ENCODE measurements at places on chromosomes 2 and 18.

DNA sequence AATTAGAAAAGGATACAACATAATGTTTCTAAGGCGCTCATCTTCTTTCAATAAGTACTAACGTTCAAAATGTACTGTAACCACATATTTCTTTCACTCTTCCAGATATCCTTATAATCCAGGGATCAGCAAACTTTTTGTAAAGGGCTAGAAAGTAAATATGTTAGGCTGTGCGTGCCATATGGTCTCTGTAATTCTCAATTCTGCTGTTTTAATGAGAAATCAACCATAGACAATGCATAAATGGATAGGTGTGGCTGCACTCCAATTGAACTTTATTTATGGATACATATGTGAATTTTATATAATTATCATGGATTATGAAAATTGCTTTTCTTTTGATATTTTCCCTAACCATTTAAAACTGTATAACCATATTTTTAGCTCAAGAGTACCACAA lies 459.4 kb downstream of the EPHA4 start:
- DNase-seq: no peak

DNA sequence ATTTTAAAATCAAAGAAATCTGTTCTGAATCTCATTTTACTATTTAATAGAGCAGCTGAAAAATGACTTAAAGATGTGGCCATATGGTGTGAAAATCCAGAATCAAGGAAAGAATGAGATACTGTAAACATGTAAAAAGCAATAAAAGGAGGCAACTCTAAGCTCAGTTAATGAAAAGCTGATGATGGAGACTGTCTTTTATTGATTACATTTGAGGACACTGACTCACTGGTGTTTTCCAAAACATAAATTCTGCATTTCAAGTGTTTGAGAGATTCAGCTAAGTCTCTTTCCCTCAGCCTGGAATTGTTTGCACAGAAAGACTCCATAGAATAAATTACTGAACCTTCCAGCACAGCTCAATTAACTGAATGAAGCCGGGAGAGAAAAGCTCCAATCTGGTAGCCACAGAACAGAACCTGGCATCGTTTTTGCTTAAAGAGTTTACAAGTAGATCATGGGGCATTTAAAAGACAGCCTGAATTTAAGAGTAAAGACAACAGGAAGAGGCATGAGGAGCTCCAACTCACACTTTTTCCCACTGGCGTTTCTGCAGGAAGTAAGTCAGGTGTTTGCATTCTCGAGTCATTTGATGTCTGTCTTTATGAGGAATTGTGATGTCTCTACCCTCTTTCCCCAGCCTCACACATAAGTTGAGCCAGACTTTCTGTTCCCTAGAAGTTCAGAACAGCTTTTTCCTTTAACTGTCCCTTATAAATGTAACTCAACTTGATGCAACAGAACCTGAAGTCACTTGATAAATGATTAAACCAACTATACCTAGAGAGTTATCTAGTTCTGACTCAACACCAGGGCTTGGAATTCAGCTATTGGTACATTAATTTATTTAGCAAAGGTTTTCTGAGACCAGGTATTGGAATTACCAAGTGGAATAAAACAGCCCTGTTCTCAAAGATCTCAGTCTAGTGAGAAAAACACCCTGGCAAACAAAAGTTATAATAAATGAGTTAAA lies 53.3 kb downstream of the FTCDNL1 start:
- no peak for DNase-seq

- no peak for DNase-seq
Observed at GRCh38 chr18:51654488-51655326, 457.2 kb upstream of the MEX3C start.

DNA sequence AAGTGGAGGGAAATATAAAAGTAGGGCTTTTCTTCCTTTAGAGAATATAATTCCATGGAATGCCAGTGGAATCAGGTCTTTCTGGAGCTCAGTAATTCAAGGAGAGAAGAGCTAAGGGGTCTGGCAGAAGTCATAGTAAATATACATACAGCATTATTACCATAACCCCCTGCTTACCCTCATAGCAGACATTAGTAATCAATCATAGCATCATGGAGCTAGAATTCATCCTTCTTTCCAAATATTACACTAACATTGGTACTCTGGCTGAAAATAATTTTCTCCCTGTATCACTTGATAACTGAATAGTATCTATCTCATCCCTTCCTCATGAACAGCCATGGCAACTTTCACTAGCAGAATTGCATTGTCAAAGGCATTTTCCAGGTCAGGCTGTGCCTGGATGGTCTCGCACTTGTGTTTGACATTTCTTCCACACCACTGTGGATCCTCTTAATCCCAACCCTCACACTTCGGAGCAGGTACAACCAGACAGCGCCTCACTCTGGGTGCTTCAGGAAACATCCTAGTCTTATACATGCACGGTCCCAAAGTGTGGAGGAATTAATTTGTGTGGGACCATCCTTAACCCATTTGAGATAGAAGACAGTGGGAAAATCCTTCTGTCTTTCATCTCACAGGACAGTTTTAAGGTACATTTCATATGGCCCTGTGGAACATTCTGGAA lies 84.2 kb upstream of the SEC11C start:
- DNase-seq: no peak

GRCh38 chr2:26692279-26692896 lies at the start of gene KCNK3:
Gene KCNK3 (plus strand): TSS chr2:26692722. CDS start chr2:26692876, 154 bp downstream.
- peak; percentile 26 for DNase-seq

DNA sequence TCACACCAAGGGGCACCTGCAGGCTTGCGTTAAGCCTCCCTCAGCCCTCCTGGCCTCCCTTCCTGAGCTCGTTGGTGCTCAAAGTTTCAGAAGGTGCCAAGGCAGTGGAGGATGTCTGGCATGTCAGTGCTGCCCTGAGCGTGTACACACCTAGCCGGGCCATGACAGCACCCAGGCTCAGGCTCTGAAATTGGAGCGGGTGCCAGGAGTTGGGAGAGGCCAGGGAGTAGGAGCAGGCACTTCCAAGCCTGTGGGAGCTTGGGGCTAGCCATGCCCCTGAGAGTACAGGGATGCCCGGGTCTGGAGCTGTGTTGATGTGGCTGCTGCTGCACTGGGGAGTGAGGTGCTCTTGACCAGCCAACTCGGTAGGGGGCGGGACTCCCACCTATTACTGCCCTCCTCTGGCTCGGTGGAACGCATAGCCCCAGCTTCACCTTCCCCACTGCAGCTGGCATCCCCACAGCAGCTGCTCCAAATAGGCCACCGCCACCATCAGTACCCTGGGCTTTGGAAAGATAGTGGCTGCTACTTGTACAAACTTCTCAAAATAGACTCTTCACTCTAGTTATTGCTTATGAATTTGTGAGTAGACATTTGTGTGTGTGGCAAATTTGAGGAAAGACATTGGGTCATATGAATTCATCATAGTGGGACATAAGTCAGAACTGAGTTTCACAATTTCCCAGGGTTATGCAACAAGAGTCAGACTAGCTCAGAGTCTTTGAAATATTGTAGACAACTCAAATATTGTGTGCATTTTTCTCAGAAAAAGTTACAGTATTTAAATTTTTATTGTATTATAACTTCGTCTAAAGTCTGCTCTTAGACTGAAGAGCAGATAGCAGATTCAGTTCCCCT lies 6.8 kb upstream of the PCARE start:
- no peak for DNase-seq

GRCh38 chr2:33064349-33064801 lies 117.6 kb downstream of the LTBP1 start:
- no peak for DNase-seq

DNA sequence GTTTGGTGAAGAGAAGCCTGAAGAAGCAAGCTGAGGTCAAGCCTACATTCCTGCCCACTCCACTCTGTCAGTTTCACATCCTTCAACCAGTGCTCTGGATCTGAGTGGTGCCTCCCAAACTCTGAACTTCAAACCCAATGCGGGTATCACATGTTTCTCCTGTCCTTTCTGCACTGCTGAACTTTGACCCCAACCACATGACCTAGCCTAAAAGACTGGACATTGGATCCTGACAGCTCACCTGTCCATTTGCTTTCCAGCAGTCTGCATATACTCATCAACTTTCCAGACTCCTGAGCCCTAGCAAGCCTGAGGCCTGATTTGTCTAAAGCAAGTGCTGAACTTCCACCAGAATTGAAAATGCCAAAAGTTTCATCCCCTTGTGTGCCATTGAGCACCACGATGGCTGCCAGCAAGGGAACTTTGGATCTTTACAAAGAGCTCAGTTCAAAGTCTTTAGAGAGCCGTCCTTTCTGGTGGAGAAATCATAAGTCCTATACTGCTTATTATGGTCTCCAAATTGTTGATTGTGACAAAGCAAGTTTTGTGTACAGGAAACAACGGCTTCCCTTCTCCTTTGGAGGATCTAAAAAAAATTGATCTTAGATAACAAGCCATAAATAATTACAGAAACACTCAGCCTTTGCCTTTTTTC lies 37.6 kb upstream of the ITGA6 start:
- DNase-seq: no peak

DNA sequence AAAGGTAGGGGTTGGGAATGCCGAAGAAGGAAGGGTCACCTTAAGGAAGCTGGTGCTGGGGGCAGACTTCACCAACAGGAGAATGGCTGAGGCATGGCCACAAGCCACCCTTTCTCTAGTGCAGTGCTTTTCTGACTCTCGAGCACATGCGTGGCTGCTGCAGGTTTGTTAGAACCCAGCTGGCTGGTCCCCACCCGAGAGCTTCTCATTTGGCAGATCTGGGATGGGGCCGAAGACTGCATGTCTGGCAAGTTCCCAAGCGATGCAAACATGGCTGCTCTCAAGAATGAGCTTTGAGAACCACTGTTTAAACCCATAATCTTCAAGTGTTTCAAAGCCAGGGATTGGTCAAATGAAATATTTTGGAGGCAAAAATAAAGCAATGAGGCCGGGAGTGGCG lies 63.2 kb downstream of the LONRF2 start:
- DNase-seq: no peak

DNA sequence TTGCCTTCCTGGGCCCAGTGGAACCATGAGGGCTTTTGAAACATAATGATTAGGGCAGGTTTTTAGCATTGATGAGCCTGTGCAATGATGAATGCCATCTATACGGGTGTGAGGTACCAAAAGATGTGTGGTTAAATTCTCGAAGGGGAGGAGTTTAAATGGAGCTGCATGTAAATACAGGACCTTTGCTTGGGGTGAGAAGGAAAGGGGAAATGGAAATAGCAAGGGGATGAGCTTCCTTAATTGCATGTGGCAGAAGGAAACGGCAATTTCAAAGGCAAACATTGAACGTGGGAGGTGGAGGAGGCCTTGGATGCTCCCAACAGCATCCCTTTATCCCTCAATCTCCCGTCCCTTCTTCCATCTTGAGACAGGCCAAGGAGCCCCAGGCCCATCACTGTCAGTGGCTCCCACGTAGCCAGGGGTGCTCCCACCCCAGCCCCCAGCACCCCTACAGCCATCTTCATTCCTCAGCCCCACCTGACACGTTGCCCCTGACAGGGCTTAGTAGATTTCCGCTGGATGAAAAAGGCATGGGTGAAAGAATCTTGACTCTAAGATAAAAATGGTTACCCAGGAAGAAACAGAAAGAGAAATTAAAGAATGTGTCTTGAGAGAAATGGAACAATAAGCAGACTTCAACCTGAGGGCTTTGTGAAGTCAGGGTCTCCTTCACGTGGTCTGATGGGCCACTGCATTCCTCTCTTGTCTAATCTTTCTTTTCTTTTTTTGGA lies 32.5 kb downstream of the INPP5D start:
- DNase-seq: no peak

DNA sequence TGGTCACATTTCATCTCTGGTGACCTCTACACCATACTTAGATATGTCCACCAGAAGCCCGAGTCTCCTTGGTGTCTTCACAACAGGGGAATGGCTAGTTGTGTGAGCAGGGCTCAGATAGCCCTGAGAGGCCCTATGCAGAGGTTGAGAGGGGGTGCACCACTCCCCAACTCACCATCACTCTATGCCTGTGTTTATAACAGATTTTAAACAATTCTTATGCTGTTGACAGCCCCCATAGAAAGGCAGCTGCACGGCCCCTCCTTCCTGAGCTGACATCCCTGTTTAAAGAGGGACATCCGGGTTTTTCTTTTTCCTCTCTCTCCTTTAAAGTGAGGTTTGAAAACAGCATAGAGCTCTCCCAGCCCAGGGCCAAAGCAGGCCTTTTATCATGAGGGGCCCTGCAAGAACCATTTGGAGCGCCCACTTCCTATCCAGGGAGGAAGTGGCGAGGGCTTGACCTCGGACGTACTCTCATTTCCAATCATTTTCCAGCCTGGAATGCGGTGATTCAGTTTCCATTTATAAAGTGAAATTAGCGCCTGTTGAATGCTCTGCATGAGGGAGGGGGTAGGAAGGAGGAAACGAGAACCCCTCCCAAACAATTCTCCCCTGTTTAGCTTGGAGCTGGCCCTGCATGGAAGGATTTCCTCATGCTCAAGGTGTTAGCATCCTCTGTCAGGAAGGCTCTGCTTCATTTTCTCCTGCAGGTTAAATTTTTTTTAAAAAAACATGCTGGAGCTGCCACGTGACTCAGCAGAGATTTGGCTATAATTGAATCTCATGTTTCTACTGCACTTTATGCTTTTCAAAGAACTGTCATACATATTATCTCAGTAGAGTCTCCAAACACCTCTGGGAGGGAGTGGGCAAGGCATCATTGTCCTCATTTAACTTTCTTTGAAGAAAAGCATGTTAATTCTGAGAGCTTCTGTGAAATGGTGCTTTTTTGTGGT lies 117.5 kb downstream of the DDX1 start:
- DNase-seq: no peak

DNA sequence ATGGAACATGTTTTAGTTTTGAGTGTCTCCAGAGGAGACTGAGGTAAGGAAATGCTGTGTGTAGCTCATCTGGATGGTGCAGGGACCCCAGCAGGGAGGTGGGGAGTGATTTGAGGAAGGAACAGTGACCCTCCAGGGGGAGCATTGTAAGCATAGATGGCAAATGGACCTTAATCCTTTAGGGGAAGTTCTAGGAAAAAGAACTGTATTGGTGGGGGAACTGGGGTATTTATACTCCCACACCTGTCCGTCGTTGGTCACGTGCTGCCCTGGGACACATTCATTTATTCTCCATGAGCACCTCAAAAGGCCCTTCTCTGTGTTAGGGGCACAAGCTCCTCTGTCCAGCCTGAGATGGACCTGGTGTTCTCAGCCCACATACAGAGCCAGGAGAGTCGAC lies 233.9 kb upstream of the HDAC4 start:
- no peak for DNase-seq

GRCh38 chr2:241108271-241109209 lies 6.5 kb upstream of the MTERF4 start:
- DNase-seq: no peak

DNA sequence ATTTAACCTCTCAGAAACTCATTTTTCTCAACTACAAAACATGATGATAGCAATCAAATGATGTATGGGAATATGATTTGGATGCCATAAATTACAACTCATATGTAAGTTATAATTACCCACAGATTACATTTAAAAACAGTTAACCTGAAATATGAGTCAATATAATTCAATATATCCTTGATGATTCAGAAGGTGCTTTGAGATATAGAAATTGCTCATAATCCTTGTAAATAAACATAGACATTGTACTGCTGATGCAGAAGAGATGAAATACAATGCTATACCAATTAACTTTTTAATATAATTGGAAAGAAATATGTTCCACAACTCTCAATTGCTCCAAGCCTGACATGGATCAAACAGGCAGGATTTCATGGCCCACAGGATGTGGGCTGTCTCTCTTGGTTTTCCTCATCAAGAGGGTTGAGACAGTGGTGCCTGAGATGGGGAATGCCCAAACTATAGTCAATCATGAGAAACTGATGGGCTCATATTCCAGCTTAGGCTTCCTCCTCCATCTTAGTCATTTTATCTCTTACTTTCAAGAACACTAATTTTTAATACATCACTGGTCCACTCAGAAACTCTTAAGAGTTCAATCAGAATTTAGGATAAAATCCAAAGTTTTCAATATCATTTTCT lies 49.4 kb downstream of the NCKAP5 start:
- no peak for DNase-seq

GRCh38 chr2:73877071-73877802 lies 15.6 kb upstream of the ACTG2 start:
- no peak for DNase-seq

- DNase-seq: no peak
Observed at GRCh38 chr2:63993871-63994270, 25.4 kb downstream of the VPS54 start.

All from stimulated activated CD4-positive, alpha-beta T cell treated with anti-CD3 and anti-CD28 coated beads, Interleukin-1b, Interleukin-23, amount 100 ng/mL, for 1 hour (primary cell).